ENCODE measurements at places on chromosomes 4 and X.

- DNase-seq, result no peak
Measured at GRCh38 chr4:1611501-1611870, 72.6 kb downstream of the FAM53A start.

GRCh38 chr4:651884-652642, 22.0 kb downstream of the ATP5ME start:
- no peak for DNase-seq

DNA sequence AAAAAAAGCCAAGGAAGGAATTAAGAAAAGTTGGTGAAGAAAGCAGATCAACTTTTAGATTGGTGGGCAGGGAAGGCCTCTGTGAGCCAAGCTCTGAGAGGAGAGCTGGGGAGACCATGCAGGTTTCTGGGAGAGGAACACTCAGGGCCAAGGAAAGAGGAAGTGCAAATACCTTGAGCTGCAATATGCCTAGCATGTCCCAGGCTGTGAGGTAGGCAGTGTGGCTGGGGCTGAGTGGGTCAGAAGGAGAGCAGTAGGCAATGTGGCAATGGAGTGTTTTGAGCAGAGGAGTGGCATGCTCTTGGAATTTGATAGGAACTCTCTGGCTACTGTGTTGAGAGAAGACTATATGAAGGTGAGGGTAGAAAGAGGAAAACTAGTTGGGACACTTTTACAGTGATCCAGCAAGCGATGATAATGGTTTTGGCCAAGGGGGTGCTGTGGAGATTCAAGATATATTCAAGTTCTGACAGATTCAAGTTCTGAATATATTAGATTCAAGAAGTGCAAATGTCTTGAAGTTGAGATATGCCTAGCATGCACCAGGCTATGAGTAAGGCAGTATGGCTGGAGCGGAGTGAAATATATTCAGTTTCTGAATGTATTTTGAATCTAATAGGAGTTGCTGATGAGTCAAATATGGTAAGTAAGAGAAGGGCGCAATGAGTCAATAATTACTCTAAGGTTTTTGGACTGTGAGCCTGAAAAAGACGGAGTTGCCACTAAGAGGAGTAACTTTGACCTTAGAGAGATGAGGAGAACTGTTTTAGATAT, 172.5 kb downstream of the CAMK2D start:
- no peak for DNase-seq

DNA sequence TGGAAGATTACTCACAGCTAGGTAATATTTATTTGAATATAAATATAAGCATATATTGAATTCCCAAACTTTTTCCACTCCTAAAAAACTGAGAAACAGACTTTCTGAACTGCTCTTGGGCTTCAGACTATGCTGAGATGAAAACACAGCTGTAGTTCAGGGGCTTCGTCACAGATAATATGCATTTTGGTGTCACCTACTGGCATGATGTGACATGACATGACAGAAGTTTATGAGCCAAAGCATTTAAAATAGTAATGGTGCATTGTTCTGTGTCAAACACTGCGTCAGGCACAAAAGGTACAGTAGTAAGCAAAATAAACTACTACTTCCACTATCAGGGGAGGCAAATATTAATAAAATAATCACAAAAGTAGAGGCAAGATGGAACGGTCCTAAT, 171.3 kb downstream of the BTC start:
- no peak for DNase-seq

DNA sequence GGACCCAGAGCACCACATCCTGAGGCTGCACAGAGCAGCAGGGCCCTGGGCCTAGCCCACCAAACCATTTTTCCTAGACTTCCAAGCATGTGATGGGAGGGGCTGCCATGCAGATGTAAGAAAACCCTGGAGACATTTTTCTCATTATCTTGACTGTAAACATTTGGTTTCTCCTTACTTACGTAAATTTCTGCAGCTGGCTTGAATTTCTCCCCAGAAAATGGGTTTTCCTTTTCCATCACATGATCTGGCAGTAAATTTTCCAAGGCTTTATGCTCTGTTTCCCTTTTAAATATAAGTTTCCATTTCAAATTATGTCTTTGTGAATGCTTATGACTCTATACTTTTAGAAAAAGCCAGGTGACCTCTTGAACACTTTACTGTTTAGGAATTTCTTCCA, 945.9 kb upstream of the NDST4 start:
- no peak for DNase-seq

DNA sequence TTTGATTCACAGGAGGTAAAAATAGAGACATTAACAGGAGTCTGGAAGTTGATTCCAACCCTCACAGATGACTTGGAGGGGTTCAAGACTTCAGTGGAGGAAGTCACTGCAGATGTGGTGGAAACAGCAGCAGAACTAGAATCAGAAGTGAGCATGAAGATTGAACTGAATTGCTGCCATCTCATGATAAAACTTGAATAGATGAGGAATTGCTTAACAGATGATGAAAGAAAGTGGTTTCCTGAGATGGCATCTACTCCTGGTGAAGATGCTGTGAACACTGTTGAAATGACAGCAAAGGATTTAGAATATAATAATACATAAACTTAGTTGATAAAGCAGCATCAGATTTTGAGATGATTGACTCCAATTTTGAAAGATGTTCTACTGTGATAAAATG, 76.5 kb downstream of the RELL1 start:
- DNase-seq, result no peak

- no peak for DNase-seq
Measured at GRCh38 chr4:126051689-126052424, 737.1 kb downstream of the FAT4 start.

GRCh38 chrX:41472231-41472815, 25.2 kb downstream of the NYX start:
- DNase-seq, result no peak

- no peak for DNase-seq
Measured at GRCh38 chrX:78527263-78527662, 131.9 kb downstream of the RTL3 start.

DNA sequence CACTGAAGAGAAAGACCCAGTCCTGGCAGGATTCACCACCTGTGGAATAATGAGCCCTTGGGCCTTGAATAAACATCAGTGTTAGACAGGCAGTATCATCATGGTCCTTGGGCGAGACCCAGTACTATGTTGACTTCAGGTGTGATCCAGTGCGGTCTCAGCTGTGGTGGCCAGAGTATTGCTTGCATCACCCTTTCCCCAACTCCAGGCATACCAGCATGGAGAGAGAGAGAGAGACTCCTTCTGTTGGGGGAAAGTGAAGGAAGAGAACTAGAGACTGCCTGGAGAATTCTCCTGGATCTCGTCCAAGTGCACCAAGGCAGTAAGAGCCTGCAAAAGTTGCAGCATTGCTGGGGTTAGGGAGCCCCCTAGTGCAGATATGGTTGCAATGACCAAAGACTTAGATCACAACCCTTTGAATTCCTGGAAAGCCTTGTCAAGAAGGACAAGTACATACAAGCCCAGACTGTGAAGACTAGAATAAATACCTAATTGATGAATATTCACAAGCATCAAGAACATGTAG, 61.1 kb upstream of the VAMP7 start:
- peak; percentile 27 for DNase-seq

- DNase-seq, result no peak
Measured at GRCh38 chrX:38895775-38896174, 94.5 kb downstream of the MID1IP1 start.

DNA sequence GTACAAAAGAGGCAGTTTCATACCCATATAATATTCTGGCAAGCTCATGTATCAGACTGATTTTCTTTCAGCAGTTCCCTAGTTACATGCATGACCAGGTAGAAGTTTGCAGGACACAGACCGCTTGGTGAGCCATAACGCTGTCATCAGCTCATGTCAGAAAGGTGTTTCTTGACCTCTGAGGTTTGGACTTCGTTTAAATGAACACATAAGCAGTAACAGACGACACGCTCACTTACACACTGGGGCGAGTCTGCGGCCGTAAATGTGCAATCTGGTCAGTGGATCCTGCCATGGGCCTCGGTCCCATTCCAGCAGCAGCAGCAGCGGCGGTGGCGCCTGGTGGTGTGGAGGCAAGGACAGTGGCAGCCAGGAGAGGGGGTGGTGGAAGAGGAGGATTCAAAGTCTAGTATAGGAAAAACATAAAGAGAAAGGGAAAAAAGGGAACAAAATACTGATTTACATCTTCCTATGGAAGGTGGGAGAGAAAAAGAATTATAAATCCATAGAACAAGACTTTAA, 111.9 kb upstream of the CBR4 start:
- no peak for DNase-seq

GRCh38 chr4:20638825-20639224, 61.4 kb upstream of the PACRGL start:
- DNase-seq, result no peak

DNA sequence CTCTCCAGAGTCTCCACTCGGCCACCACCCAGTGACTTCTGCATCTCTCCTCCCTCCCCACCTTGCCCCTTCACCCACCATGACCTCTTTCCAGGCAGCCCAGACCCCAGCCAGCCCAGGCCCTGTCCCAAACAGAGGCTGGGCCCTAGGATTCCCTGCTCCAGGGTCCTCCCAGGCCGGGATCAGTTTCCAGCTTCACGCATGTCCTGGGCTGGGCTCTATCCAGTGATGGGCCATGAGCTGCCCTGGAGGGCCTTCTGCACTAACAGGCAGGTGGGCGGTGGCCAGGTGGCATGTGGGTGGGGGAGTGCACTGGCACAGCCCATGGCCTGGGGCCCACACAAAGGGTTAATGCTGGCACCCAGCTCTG, 20.4 kb upstream of the ADD1 start:
- DNase-seq, result no peak

- no peak for DNase-seq
Measured at GRCh38 chr4:7974425-7974824, 34.8 kb upstream of the AFAP1 start.

DNA sequence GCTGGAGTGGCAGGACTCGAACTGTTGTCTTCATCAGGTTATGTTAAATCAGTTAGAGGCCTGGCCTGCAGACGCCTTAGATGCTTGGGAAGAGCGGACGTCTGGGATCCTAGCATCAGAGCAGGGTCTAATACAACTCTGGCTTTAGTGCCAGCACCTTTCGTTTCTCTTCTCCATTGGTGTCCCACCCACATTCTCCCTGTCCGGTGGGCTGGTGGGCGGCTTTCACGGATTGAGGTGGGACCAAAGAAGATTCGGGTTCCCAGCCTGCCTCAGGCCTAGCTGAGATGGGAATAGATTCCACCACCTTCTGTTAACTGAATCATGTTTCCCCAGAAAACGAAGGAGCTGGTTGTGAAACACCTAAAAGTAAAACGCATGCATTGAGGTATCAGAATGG, 939 bp downstream of the PDK3 start:
- DNase-seq, result no peak

GRCh38 chr4:171561419-171561818, 251.8 kb upstream of the GALNTL6 start:
- no peak for DNase-seq

GRCh38 chr4:42474406-42474805, 77.1 kb downstream of the SHISA3 start:
- DNase-seq, result no peak

DNA sequence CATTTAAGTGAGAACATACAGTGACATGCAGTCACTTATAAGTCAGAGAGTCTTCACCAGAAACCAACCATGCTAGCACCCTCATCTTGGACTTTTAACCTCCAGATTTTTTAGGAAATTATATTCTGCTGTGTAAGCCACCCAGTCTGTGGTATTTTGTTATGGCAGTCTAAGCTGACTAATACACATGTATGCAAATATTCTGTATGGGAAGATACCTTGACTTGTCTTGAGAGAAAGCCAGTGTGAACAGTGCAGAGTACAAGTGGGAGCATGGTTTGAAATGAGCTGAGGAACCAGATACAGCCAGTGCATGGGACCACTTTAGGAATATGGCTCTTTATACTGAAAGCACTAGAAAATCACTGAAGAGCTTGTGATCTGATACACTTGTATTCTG, 110.4 kb upstream of the MAP9 start:
- no peak for DNase-seq

- DNase-seq, result no peak
Measured at GRCh38 chr4:126396703-126397102, 1081.9 kb downstream of the FAT4 start.

DNA sequence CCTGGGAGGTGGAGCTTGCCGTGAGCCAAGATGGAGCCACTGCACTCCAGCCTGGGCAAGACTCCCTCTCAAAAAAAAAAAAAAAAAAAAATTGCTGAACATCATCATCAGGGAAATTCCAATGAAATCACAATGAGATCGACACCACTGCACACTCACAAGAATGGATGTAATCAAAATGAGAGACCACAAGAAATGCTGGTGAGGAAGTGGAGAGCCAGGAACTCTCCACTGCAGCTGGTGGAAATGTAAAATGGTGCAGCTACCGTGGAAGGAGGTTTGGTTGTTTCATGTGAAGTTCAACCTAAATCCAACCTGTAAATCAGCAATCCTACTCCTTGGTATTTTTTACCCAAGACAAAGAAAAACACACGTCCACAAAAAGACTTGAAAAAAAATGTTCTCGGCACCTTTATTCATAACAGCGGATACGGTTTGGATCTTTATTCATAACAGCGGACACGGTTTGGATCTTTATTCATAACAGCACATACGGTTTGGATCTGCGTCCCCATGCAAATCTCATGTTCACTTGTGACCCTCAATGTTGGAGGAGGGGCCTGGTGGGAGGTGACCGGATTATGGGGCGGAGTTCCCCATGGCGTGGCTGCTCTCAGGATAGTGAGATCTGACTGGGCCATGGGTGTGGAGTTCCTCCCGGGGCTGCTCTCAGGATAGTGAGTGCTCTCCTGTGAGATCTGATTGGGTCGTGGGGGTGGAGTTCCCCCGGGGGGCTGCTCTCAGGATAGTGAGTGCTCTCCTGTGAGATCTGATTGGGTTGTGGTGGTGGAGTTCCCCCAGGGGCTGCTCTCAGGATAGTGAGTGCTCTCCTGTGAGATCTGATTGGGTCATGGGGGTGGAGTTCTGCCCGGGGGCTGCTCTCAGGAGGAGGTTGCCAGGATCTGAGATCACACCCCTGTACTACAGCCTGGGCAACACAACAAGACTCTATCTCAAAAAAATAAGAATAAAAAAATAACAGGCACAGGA, 7.7 kb downstream of the GAK start:
- DNase-seq, result no peak

DNA sequence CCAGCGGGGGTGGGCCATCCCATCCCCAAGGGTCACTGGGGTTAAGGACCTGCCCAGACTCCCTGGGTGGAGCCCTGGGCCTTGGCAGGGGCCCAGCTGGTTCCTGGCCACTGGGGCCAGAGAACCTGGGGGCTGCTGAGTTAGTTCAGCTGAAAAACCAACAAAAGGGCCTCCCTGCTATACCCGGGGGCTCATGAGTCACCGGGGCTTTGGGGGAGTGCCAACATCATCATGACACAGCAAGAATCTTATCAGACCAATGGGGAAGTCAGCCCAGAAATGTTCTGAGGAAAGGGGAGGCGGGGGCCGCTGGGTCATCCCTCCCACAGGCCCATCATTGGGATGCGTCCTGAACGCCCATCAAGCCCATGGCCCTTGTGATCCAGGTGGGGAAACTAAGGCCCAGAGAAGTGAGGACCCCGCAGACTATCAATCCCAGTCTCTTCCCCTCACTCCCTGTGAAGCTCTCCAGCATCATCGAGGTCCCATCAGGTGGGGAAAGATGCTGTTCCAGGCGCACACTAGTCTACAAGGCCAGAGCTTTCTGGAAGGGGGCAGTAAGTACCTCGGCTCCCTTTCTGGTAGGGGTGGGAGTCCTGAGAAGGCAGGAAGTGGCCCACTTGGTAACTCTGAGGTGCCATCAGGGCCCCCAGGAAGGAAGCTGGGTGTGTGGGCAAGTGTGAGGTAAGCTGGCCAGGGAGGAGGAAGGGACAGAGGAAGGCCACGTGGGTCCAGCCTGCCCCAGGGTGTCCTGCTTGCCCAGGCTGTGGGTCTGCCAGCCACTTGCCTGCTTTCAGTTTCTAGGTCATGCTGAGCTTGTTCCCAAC, 4.5 kb downstream of the G6PD start:
- peak; percentile 81 for DNase-seq

GRCh38 chr4:1245481-1246051, 3.4 kb downstream of the CTBP1 start:
- DNase-seq, result no peak

- no peak for DNase-seq
Measured at GRCh38 chrX:38768079-38768478, 33.2 kb upstream of the MID1IP1 start.
